ENCODE measurements at places on chromosomes 13 and 19.

GRCh38 chr13:106911627-106912026, 343.7 kb upstream of the ARGLU1 start:
- H3K4me3 ChIP-seq = no peak overlapping the region
- no peaks in the 10 kb centered on the region for H3K27me3 ChIP-seq
- no peaks in the 10 kb centered on the region for H3K4me1 ChIP-seq
- H3K36me3 ChIP-seq = no peaks in the 10 kb centered on the region
- DNase-seq = no peak

DNA sequence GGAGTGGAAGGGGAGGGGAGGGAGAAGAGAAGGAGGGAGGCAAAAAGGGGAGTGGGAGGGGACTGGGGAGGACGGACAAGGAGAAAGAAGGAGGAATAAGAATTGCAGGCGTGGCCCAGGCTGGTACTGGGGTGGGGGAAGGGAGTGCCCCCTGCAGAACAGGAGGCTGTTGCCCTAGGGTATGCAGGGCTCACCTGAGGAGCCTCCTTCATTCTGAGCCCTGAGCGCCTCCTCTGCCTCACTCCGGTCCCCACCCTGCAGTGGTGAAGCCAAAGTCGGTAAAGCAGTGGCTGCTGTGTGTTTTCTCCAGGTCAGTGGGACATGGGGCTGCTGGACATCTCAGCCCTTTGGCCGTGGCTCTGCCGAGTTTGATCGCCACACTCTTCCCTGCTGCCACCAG, 9.1 kb upstream of the CDC16 start:
- no peak for DNase-seq
- H3K27ac ChIP-seq = no peak overlapping the region
- no peaks in the 10 kb centered on the region for H3K27me3 ChIP-seq
- no peak overlapping the region for H3K4me3 ChIP-seq
- H3K4me1 ChIP-seq = peaks cover 6% of the 10 kb centered on the region
- no peaks in the 10 kb centered on the region for H3K36me3 ChIP-seq

- H3K27me3 ChIP-seq = no peaks in the 10 kb centered on the region
- no peak overlapping the region for H3K4me3 ChIP-seq
Observed at GRCh38 chr13:112747256-112747655, 57.4 kb downstream of the ATP11A start.

GRCh38 chr19:12095111-12095790, 30.7 kb downstream of the ZNF844 start:
- no peak overlapping the region for H3K27ac ChIP-seq
- H3K4me3 ChIP-seq = no peak overlapping the region
- H3K27me3 ChIP-seq = no peaks in the 10 kb centered on the region
- no peak for DNase-seq
- H3K36me3 ChIP-seq = no peaks in the 10 kb centered on the region
- H3K4me1 ChIP-seq = peaks cover 12% of the 10 kb centered on the region

All from vagina (tissue), 2 donors.